ENCODE measurements at places on chromosomes 12 and 14.

- DNase-seq = no peak
Measured at GRCh38 chr12:20375560-20375959, 7.2 kb downstream of the PDE3A start.

DNA sequence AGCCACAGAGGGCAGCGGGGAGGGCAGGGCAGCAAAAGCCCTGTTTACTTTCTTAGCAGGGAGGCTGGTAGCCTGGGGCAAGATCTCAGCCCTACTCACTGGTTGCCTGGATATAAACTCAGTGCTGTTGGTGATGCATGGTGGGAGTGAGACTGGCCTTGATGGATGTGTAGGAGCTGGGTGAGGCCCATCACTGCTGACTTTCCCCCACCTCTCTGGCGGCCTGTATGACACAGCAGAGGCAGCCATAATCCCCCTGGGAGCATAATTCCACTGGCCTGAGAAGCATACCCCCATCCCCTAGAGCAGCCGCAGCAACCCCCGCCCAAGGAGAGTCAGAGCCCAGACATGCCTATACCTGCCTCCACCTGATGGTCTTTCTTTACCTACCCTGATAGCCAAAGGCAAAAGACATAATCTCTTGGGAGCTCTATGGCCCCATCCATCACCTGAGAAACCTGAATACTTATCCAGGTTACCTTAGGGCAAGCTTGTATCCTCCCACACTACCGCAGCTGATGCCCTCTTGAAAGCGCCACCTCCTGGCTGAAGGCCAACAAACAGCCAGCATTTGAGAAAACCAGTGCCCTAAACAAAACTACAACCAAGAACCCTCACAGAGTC, 59.3 kb downstream of the DNAI7 start:
- peak; percentile 5 for DNase-seq

DNA sequence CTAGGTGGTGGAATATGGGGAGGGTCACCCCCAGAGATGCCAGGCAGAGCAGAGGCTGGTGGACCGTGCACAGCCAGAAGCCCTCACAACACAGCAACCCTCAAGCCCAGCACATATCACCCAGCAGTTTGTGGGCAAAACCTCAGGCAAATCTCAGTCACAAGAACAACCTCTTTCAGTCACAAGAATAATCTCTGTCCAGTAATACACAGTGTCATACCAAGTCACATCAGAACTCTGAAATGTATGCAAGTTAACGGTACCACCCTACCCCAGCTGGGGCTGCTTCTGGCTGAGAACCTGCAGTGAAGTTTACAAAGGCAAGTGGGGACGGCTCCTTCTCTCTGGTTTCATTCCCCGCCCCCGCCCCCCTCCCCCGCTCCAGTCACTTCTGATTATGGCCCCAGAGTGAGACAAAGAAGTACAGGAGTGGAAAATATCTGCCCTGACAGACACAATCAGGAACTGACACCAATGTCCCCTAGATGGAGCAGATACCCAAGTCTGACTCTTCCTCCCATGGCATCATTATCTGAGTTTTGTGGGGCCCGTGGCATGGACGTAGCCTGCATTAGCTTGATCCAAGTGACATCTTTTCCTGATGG, 480.9 kb upstream of the TMEM132C start:
- no peak for DNase-seq

GRCh38 chr14:99564926-99565259, 39.1 kb downstream of the CCDC85C start:
- DNase-seq = no peak

DNA sequence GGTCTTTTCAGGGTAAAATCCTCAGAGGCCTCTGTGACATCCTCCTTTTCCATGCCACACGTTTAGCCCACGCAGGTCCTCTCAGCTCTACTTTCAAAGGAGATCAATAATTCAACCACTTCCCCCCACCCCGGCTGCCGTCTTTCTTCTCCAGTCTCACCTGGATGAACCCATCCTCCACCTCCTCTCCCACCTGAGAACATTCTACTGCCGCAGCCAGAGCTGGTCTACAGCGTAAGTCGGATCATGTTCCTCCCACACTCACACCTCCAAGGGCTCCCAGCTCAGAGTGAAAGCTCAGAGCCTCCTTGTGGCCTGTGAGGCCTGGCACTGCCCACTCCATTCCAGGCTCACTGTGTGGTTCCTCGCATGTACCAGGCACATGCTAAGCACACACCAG, 246.6 kb downstream of the CHST11 start:
- DNase-seq = no peak

DNA sequence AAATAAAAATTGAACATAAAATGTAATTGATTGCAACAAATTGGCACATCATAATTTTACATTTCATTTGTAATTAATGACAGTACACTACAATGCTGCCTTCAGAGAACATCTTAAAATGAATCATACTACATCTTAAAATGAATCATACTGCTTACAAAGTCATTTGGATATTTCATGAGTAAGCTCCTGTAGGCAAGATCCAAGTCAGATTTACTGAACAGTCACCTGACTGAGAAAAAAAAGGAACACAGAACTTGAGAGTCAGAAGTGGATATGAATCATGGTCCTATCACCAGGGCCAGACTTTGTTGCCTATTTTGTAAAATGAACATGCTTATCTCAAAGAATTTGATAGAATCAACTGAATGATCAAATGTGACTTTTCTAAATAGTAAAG, 32.7 kb upstream of the FBLN5 start:
- peak; percentile 79 for DNase-seq

- no peak for DNase-seq
Measured at GRCh38 chr12:122687086-122687485, 16.1 kb downstream of the HCAR2 start.

- no peak for DNase-seq
Measured at GRCh38 chr12:3931206-3931605, 58.0 kb upstream of the PARP11 start.

DNA sequence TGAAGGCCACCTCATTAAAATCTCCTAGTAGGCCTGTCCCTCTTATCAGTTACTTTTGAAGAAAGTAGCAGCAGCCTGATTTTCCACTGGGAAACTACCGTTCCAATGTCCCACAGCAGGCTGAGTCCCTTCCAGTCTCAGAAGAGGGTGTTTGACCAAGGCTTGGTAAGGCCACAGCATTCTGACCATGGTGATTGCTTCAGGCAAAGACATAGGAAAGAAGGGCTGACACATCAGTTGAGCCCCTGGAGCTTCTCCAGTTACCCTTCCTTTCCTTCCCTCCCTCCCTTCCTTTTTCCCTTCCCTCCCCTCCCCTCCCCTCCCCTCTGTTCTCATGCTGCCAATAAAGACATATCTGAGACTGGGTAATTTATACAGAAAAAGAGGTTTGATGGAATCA, 234.3 kb upstream of the NOS1 start:
- DNase-seq = no peak

DNA sequence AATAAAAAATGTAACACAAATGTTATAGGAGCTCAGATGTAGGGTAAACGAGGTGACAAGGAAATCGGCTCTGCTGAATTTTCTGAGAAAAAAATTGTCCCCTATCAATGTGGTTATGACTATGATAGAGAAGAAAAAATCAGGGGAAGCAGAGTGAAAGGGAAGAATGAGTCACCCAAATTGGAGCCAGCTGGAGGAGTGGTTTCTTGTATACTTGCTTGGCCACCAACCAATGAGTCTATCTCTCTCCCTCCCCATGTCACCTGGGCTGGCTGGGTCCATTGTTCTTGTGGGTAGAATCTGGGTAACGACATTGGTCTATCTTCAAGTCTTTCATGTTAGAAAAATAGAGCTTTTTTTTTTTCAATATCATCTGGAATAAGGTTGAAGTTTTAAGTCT, 196.6 kb upstream of the FLRT2 start:
- peak; percentile 46 for DNase-seq

DNA sequence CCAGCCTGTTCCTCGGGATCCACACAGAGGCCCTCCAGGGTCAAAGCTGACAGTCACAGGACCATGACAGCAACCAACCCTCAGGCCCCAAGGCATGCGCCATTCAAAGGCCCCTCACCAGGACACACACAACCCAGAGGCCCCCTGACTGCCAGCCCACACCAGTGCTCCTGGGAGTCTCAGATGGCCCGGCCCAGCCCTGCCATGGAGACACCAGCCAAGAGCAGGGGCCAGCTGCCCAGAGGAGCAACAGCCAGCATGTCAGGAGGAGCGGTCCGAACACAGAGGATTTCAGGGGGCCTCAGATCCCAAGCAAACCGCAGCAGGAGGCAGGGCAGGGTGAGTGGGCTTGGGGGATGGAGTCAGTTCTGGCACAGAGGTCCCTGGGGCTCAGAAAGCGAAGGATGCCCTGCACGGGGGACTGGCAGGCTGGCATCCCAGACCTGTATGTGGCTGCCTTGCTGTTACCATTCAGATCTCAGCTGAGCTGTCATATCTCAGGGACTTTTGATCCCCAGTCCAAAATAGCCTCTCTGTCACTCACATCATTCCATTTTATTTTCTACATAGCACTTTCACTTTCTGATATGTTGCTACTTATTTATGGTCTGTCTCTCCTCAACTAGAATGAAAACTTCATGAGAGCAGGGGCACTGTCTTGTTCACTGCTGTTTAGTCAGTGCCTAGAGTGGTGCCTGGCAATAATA, 4.8 kb downstream of the TMEM229B start:
- no peak for DNase-seq

GRCh38 chr14:54673193-54674045, 106.5 kb downstream of the SAMD4A start:
- peak; percentile 78 for DNase-seq

- DNase-seq = no peak
Measured at GRCh38 chr14:101711041-101711856, 50.3 kb upstream of the PPP2R5C start.
